ENCODE measurements at places on chromosomes 1 and 21.

DNA sequence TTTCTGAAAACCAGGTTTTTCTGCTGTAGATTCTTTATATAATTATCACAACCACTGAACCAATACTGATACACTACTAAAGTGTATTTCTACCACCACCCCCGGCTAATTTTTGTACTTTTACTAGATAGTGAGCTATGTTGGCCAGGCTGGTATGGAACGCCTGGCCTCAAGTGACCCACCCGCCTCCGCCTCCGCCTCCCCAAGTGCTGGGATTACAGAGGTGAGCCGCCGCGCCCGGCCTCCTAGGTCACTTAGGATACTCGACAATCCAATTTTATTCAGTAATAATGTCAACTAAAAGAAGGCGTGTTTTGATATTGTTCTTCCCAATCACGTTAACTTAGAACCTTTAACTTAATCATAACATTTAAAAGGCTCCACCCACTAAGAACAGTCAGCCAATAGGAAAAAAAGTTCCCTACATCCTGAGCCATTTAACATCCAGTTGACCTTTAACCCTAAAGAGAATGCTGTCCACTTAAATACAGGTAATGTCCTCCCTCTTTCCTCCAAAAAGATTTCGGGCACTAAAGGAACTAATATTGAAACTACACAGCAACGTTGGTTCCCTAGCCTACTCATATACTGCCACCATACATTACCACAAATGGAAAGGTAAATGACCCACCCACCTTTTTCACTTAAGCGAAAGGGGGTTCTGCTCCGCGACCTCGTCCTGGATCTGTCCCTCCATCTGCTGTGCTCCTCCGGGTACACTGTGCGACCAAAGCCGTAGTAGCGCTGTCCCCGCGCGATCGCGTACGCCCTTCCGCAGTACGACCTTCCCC, 1.2 kb downstream of the RSRP1 start:
- peak; percentile 22 for DNase-seq

GRCh38 chr21:43333298-43334062, 93.5 kb downstream of the SIK1 start:
- DNase-seq, result no peak

DNA sequence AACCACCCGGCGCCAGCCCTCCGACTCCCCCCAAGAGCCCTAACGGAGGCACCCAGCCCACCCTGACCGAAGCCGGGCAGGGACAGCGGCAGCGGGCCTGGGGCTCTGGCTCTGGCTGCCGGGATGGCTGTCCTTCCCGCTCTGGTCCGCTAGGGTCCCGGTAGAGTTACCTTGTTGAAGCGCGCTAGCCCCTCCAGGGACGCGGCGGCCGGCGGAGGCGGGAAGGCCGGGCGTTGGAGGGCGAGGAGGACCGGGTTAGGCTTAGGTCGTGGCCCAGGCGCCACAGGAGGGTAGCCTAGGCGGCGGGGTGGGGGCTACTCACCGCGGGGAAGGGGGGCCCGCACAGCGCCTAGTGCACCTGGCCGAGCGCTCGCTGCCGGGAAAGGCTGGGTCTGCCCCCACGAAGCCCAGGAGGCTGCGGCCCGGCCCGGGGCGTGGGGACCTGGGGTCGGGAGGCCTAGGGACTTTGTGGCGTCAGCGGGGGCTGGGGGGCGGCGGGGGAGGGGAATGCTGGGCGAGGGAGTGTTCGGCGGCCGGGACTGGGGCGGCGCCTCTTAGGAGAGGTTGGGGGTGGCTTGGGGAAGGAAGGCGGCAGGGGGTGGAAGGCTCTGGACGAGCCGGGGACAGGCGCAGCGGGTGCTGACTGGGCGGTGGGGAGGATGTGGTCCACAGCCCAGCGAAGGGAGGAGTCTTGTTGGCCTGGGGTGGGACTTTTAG, at the start of gene TRIM17:
TSS of gene TRIM17 (minus strand) at position 645 of the 717 bp plus-strand sequence. CDS start 1,789 bp downstream, outside the sequence.
- DNase-seq, result peak; percentile 64

GRCh38 chr1:232452117-232452516, 177.8 kb downstream of the SIPA1L2 start:
- no peak for DNase-seq

- DNase-seq, result no peak
These were observed 3.5 kb downstream of the WLS start for GRCh38 chr1:68228851-68229250.

DNA sequence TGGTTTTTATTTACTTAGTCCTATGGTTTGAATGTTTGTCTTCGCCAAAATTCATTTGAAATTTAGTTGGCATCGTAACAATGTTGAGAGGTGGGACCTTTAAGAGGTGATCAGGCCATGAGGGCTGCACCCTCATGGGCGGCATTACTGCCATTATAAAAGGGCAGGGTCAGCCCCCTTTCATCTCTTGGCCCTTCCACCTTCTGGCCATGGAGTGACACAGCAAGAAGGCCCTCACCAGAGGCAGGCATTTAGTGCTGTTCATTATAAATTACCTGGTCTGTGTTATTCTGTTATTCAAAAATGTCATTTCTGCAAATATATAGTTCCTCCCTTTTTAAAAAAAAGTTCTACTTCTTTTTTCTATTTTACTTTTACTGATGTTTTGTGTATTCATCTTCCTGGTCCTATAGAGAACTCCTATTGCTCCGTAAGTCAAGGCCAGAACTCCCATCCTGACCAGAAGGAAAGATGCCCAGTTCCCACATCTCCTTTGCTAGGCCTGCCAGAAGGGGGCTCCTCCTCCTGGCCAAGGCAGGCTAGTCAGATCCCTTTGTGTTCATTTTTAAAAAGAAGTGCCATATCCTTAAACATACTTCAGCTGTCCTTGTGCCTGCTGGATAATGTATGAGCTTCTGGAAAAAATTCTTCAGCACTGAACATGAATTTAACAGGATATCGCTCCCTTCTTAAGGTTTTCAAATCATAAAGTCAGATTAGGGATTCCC, 10.0 kb upstream of the LBR start:
- DNase-seq, result no peak

DNA sequence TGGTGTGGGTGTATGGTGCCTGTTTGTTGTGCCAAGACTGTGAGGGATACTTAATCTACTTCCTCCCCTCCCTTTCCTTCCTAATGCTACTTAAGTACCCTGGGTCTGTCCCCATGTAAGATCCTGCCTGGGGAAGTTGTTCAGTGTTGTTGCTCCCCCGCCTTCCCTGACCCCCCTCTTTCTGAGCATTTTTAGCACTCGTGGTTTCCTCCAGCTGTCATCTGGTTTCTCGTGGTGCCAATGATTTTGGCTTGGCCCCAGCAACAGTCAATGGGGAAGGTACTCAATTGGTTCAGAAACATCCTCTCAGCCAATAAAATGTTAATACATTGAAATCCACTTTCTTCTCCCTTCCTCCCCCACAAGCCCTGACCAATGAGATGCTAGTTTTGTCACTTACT, 8.0 kb upstream of the B4GALT3 start:
- DNase-seq, result peak; percentile 88

- DNase-seq, result no peak
These were observed 66.7 kb upstream of the ANGPTL3 start for GRCh38 chr1:62530516-62531154.

DNA sequence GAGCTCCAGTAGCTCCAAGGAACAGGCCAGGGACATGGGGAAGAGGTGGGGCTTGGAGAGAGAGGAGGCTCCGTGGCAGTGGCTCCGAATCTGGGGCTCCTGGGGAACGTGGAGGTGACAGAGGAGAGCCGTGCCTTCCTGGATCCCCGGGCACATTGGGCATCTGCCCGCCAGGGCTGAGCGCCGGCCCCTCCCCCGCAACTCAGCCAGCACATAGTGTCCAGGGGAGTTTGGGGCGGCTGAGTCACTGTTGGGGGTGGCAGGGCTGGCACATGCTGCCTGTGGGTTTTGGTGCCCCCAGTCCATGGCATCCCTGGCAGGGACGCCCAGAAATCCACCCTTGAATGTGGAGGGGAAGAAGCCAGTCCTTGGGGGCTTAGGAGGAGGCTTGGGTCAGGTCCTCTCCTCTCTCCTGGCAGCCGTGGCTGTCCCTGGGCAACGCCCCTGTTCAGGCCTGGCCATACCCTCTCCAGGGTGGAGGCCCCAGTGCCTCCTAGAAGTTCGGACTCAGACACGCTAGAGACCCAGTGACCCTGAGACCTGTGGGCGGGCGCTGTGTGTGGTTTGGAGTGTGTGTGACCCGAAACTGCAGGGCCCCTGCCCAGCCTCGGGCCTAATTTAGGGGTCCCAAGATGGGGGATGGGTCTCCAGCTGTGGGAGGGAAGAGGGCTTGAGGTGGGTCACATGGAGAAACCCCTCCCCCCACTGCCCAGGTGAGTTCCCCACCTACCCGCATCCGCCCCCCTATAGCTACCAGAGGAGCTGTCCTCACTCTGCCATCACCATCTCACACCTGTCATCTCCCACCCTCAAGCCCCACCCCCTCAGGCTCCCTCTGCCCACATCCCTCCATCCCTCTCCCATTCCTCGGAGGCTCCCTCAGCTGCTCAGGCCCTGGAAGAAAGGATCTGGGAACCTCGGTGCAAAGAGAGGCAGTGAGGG, 1.6 kb downstream of the HSPB7 start:
- DNase-seq, result no peak

DNA sequence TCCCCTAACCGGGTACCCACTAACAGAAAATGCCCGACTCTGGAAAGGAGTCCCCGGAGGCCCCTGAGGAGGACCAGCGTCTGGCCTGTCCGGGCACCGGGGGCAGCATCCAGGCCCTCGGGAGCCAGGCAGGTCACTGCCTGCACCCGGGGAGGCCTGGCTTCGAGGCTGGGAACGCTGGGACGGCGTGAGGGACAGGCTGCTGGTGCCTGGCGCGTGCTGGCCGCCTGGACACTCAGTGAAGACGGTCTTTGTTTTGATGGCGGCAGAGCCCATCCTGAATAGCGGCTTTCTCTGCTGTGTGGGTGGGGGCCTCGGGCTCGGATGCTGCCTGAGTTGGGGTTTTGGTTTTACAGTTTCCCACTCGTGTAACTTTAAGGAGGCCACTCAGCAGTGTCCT, 37.6 kb downstream of the PRKCZ start:
- no peak for DNase-seq

GRCh38 chr1:169111472-169111871, 5.0 kb downstream of the ATP1B1 start:
- DNase-seq, result no peak

GRCh38 chr1:84504580-84505492, 1.4 kb upstream of the SPATA1 start:
- peak; percentile 14 for DNase-seq

DNA sequence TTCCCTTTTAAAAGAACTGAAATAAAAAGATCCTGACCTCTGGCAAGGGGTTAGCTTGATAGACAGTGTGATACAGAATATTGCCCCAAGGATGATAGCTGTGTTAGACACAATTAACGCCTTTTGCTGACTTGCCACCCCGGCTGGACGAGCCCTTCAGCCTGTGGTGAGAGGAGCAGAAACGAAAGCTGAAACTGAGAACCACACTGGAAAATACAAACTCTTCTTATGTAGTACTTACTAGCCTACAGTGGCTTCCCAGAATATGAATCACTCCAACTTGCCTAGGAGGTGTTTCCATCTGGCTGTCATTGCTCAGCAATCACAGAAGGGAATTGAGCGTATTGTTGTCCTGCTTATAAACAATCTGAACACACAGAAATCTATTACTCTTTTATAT, 22.9 kb downstream of the SAMSN1 start:
- no peak for DNase-seq

- no peak for DNase-seq
These were observed 8.2 kb upstream of the CREG1 start for GRCh38 chr1:167561753-167562152.

- DNase-seq, result no peak
These were observed 53.1 kb downstream of the XCL1 start for GRCh38 chr1:168629466-168629865.

DNA sequence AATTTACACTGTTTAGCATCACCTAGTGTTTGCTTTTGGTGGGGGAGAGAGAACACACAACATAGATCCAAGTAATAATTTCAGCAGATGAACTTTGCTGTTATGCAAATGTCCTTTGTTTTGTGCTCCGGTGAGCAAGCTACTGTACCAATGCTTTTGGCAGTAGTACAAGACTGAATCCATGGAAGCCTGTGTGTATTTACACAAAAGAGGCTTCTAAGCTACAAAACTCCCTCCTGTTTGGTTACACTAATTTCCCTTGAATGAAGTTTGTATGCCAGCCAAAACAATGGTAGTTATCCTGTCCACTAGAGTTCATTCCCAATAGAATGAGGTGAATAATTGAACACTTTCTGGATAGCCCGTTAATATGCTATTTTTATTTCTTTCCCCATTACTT, 320.5 kb downstream of the KCTD3 start:
- no peak for DNase-seq

DNA sequence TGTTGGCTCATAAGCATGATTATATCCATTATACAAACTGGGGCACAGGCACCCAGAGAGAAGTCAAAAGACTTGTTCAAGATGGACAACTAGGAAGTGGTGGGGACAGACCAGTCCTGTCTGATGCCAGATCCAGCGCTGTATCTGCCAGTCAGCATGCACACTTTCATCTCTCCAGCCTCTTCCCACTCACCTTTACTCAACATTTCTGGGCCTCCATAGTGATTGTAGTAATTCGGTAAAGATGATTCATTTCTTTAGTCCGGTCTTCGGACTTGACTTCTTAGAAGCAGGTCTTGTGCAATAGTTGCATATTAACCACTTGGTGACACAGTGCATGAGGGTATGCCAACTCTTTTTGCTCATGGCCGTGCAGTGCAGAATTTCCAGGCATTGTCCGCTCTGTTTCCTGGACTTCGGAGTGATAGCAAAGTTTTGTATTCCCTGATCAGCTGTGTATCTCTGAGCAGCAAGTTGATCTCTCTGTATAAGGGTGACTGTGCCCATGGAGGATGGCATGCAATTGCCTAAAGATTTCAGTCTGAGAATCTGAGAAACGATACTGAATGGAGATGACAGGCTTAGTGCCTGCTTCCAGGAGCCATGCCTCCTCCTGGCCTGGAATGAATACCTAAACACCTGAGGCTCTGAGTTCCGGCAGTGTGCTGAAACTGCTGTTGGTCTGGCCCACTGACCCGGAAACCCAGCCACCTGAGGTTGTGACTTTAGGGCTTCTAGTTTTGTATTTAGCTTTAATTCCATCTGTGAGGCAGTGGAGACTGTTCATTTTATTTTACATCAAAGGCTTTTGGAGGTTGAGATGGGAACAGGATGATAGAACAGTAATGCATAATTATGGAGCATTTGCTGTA, 39.0 kb downstream of the GALNT2 start:
- peak; percentile 70 for DNase-seq

DNA sequence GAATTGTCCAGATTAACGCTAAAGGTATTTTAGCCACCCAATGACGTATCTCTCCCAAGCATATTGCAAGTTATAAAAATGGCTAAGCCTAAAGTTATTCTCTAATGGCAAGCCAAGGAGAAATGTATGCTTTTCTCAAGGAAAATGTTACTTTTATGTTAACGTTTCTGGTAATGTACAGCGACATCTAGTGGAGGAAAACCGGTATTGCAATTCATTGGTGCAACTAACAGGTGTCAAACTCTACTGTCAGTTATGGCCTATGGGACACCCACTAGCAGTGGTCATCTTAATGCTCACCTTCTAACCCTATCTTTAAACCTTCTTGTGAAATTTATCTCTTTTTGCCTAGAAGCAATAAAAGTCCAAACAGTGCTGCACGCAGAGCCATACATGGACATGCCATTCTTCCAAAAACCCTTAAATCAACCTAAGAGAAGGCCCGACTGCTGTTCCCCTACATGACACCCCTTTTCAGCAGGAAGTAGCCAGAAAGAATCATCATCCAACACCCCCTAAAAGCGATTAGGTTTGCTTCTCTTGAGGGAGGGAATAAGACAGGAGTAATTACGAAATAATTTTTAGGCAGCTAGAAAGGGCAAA, 68.7 kb upstream of the LRIF1 start:
- DNase-seq, result peak; percentile 37

- no peak for DNase-seq
These were observed 212.5 kb downstream of the TOMM20 start for GRCh38 chr1:234915924-234916675.
